ENCODE measurements at places on chromosomes 12 and 14.

DNA sequence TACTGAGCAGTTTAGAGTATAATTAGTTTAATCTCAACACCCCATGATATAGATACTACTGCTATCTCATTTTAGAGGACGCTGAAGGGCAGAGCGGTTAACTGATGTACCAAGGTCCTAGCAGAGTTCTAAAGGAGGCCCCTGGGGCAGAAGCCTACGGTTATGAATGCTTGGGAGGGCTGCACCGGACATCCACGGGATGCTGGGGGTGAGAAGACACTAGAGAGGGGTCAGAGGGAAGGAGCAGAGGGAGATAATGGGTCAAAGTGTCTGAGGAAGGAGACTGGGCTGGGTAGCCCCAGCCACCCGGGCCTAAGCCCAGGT, 1.6 kb upstream of the ACTR6 start:
- no peak for DNase-seq

DNA sequence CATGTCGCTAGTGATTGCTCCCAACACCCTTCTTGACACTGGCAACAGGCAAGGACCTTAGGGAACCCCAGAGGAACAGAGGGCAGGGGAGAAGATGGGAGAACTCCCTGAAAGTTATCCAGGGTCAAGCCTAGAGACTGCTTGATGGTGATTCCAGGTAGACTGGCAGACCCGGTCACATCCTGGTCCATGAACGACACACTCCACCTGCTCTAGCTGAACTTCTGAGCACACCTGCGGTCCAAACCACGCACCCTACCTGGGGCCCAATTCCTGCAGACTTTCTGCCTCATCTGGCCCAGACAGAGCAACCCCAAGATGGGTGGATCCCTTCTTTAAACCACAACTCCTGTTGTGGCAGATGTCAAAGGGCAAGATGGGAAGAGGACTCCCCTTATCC, 34.2 kb downstream of the NCKAP5L start:
- DNase-seq = no peak

DNA sequence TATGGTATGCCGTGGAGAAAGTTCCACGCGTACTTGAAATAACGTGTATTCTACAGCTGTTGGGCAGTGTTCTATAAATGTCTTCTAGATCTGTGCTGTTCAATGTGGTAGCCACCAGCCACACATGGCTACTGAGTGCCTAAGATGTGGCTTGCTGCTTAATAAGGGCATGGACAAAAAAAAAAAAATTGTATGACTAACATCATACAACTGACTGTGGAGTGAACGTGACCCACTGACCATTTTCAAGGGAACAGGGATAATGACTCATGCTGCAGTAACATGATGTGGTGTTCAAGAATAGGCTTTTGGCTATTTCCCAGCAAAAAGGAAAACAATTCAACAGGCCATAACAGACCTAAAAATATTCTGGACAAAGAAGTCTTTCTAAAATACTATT, 13.0 kb downstream of the ATG14 start:
- no peak for DNase-seq

DNA sequence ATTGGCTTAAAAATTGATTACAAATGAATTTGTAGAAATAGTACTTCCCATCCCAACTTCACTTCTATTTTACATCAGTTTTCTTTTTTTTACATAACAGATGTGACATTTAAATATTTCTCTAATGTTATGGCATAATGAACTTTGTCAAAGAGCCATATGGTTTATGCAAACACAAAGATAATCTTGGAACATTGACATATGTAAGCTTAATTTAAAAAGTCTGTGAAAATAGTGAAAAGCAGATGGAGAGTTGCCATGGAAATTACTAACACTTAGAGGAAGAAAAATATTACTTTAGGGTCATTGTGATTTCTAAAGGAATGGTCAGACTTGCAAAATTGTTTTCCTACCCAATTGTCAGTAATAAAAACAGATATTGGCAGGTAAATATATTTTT, 232.4 kb downstream of the AEBP2 start:
- DNase-seq = no peak

GRCh38 chr12:58378028-58378427, 436.7 kb downstream of the ATP23 start:
- no peak for DNase-seq

DNA sequence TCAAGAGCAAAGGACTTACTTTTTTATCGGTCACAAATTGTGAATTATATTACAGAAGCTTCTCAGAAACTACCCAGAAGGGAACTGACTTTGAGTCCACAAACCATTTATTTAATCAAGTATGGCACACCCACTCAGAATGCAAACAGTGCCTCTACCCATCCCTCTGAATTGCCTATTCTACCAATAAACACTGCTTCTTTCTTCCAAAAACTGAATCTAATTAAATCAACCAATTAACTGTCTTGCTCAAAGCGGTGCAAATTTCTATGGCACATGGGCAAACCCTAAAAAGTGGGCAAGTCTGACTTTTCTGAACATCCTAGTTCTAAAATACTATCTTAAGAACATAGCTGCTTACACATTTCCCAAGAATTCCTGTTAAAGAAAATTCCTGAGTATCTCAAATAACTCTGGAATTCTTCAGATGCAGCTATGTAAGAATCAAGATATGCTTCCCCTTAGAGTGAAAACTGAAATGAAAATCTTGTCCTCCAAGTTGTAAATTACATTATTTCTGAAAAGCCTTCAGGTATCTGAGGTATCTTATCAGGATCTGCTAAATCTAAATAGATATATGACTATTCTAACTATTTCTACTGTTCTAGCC, 4.3 kb downstream of the SPTLC2 start:
- DNase-seq = no peak

- DNase-seq = no peak
Observed at GRCh38 chr14:59253527-59253926, 65.1 kb downstream of the DAAM1 start.

DNA sequence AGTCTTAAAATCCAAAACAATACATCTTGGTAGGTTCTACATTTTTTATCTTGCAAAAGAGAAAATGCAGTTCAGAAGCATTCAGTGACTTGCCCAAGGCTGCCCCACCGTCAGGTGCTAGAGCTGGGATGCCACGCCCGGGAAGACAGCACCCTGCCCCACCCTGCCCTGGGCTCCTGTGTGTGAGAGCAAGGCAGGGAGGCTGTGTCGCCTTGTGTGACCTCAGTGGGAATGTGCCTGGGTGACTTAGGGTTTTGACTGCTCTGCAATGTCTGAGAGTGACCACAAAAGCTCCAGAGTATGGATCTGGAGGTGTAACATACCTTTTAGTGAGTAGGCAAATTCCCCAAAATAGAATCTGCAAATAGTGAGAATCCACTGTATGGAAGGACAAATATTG, 60.0 kb downstream of the AACS start:
- DNase-seq = no peak

GRCh38 chr14:65392296-65392695, 20.2 kb upstream of the FUT8 start:
- DNase-seq = no peak

- no peak for DNase-seq
Observed at GRCh38 chr12:66965621-66966020, 286.7 kb upstream of the GRIP1 start.

DNA sequence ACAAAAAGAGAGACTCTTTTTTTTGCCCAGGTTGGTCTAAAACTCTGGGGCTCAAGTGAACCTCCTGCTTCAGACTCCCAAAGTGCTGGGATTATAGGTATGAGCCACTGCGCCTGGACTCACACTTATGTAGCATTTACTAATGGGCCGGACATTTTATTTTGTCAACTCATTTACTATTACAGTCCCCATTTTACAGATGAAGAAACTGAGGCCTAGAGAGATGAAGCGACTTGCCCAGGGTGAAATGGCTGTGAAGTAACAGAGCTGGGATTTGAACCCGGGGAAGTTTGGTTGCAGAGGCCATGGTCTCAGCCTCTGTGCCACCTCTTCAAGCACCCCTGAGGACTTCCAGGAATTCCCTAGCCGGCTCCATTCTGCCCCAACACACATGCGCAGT, 9.4 kb downstream of the HPD start:
- no peak for DNase-seq

- DNase-seq = no peak
Observed at GRCh38 chr12:12582895-12583303, 20.2 kb upstream of the DUSP16 start.

DNA sequence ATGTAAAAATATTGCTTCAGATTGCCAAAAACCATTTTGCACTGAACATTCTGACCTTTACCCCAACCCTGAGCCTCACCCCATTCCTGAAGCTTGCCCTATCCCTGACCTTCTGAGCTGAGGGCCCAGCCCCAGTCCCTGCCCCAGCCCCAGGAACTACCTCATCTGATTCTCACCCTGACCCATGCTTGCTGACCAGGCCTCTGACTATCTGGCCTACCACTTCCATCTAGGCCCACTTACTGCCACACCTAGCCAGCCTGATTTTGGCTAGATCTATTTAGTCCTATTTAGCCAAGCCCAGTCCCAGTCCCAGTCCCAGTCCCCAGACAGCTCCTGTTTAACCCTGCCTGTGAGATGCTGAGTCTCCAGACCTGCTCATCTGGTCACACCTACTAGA, 33.6 kb downstream of the OR10P1 start:
- DNase-seq = no peak

DNA sequence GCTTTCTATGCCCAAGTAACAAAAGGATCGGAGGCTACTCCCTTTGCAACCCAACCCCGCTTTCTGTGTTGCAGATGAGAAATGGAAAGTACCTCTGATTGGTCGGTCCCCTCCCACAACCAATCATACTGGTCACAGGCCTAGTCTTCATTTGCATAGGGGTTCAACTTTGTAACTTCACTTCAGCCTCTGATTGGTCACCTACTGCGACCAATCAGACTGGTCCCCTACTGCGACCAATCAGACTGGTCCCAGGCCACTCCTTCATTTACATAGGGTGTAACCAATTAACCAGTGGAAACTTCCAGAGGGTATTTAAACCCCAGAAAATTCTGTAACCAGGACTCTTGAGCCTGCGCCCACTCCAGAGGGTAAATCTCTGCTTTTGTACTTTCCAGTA, 906.4 kb upstream of the TMEM132C start:
- no peak for DNase-seq

DNA sequence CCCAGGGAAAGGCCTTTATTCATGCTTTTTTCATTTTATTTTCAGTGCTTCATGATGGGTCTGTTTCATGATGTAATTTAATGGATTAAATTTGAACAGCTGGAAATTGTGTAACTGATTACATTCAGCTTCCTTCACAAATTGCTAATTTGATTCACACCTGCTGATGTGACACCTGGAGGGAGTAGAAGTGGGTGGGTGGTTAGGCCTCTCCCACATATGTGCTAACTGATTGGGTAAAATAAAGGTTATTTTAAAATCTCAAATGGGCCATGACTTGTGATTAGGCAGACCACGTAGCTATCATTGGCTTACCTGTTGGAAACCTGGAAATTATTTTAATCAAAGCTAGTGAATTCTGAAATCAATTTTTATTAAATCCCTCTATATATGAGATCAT, 142.1 kb downstream of the GXYLT1 start:
- no peak for DNase-seq

GRCh38 chr14:49769581-49770211, 1.7 kb downstream of the KLHDC2 start:
- no peak for DNase-seq

DNA sequence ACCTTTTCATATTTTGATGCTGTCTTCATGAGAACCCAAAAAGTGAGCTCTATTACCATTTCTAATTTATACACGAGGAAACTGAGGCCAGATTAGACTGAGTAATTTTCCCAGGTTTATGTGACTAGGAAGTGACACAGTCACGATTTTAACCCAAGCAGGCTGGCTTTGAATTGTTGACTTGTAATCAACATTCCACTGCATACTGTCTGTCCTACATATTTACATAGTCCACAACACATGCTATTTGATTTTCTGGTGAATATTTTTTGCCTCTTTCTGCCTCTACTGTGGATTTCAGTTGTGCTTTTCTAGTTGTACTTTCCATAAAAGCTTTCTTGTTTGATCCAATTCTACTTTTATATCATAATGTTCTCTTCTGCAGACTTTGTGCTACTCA, 8.2 kb downstream of the TAS2R7 start:
- DNase-seq = no peak

- no peak for DNase-seq
Observed at GRCh38 chr14:38079268-38079667, 128.4 kb upstream of the SSTR1 start.

- DNase-seq = peak; percentile 1
Observed at GRCh38 chr14:68695856-68696255, 97.0 kb downstream of the ZFP36L1 start.

GRCh38 chr14:68089146-68089731, 269.7 kb downstream of the RAD51B start:
- no peak for DNase-seq

Data from activated naive CD4-positive, alpha-beta T cell treated with anti-CD3 and anti-CD28 coated beads, Interleukin-2, amount 10 ng/mL, durations not matched to agents 7 days and 5 days (primary cell).